ENCODE measurements at places on chromosomes 12 and 14.

DNA sequence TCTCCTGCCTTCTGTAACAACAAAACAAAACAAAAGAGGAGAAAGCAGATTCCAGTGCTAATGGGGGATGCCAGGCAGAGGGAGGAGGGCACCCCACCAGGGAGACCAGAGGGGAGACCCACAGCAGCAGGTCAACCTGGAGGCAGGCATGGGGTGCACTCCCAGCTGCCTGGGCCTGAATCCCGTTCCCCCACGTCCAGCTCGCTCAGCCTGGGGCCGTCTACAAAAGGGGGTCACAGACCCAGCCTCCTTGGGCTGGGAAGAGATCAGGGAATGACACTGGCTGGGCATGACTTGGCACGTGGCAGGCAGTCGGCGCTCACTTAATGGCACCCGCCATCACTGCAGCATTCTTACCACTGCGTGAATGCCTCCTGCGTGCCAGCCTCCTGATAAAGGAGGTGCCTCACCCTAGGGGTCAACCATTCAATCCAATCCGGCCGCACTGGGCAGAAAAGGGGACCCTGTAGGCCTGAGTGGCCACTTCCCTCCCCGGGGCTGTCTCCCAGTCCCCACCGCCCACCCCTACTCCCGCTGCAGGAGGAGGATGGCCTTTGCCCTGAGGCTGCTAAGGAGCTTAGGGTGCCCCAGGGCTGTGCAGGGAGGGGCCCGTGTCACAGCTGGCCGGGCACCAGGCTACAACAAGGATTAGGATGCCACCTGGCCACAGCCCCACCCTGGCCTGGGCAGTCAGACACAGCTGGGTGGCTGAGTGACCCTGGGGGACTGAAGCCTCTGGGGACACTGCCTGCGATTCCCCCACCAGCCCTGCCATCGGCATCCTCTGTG lies 87.5 kb downstream of the NCOR2 start:
- no peak for DNase-seq

GRCh38 chr12:55845785-55846496 lies 3.2 kb upstream of the MMP19 start:
- no peak for DNase-seq

DNA sequence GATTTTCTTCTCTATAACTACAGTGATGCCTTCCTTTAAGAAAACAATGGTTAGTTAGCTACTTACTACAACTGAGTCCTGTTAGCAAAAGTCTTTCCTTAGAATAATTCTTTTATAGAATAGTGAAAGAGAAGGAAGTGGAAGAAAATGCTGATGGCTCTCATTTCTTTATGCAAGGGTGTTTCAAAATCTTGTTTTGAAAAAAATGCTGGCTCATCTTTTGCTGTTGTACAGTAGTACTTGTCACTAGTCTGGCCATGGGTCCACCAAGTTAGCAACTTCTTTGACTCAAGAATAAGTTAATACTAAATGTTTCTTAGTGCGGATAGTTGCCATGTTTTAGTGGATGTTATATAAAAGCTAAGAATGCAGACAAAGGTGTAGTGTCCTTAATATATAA lies 225.4 kb downstream of the PTPRO start:
- no peak for DNase-seq

- DNase-seq = no peak
These were observed 45.8 kb upstream of the BATF start for GRCh38 chr14:75476274-75476995.

DNA sequence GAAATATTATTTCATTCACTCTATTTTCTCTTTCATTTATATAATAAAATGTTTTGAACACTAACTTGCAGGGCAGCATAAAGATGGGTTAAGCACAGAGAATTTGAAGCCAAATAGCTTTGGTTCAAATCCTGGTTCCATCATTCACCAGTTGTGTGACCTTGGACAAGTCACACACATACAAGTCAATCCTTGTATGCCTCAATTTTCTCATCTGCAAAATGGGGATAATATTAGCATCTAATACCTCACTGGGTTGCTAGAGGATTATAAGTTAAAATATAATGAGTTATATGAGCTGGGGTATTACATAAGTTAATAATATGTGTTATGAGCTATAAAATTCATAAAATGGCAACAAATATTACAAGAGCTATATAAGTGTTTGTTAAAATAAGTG lies 94.9 kb downstream of the SOX5 start:
- no peak for DNase-seq

Measured in stimulated activated naive CD4-positive, alpha-beta T cell (primary cell).